CD4-positive, alpha-beta T cell treated with Interleukin-4 for 1 hour (primary cell): ENCODE measurements at places on chromosomes 1 and 21.

DNA sequence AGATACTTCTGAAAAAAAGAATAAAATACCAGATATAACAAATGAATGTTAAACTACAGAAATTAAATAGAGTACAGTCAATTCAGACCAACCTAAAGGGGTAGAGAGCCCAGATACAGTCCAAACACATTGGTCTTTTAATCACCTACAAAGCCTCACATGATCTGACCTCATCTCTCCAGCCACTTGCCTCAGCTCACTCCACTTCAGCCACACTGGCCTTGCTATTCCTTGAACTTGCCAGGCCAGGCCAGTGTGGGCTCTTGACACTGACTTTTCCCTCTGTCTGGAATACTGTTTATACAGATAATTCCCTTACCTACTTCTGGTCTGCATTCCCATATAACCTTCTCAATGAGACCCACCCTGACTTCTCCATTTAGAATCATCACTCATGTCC, 17.0 kb upstream of the PPIE start:
- DNase-seq: no peak

GRCh38 chr21:37829447-37829846, 86.8 kb downstream of the KCNJ6 start:
- DNase-seq: no peak

- peak; percentile 55 for DNase-seq
Observed at GRCh38 chr1:160781914-160782689, 13.9 kb upstream of the LY9 start.

GRCh38 chr1:244065960-244066388, 14.9 kb downstream of the ZBTB18 start:
- no peak for DNase-seq

GRCh38 chr1:95098196-95098595, 19.0 kb upstream of the TLCD4 start:
- DNase-seq: no peak
